ENCODE measurements at places on chromosomes 12 and 14.

- no peak for DNase-seq
Observed at GRCh38 chr12:124780752-124781685, 82.6 kb downstream of the SCARB1 start.

- DNase-seq, result no peak
Observed at GRCh38 chr12:132261328-132262138, 67.9 kb downstream of the GALNT9 start.

GRCh38 chr12:7460375-7461259, 16.7 kb upstream of the CD163L1 start:
- peak; percentile 9 for DNase-seq

- peak; percentile 27 for DNase-seq
Observed at GRCh38 chr12:132488127-132489077, 1.5 kb upstream of the FBRSL1 start.

- no peak for DNase-seq
Observed at GRCh38 chr12:132318618-132319033, 10.8 kb downstream of the GALNT9 start.

DNA sequence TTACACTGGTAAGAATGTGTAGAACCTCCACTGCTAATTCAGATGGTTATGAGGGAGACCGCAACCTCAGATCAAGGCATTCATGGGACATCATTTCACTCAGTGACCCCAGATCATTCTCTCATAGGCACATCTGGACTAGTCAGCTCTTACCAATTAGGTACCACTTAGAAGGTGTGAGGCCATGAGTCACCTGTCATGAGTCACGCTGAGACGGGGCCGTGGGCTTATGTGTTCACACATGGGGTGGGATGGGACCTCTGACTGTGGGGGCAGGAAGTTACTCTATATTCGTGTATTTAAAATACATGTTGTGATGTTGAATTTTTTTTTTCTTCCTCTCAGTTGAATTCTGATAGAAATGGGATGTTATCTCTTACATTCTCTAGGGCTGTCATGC, 55.9 kb downstream of the CCDC92 start:
- DNase-seq, result no peak

DNA sequence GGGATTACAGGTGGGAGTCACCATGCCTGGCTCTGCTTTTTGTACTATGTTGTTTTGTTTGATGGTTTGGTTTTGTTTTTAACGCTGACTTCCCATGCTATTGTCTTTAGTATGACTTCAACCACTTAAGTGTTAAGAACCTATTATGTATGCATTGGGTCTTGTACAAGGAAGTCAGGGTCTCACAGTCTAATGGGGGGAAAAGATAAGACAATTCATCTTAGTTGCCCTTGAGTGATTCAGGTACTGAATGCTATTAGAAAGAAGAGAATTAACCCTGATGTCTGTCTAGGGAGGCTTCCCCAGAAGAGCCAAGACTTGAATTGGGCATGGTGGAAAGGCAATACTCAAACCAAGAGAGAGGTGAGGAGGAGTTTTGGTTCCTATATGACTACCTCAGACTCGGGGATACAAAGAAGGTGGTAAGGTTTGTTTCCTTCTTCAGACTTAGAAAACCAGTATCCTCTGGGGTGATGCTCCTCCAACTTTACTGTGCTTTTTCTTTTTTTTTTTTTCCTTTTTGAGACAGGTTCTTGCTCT, 64.6 kb downstream of the SUSD6 start:
- no peak for DNase-seq

- DNase-seq, result no peak
Observed at GRCh38 chr12:18706798-18707197, 31.0 kb downstream of the PLCZ1 start.

Measured in activated T-helper 1 cell treated with anti-CD3 and anti-CD28 coated beads, Interleukin-2, amount 50 U/mL, for 16 hours (primary cell).